ENCODE measurements at places on chromosomes 6 and 20.

DNA sequence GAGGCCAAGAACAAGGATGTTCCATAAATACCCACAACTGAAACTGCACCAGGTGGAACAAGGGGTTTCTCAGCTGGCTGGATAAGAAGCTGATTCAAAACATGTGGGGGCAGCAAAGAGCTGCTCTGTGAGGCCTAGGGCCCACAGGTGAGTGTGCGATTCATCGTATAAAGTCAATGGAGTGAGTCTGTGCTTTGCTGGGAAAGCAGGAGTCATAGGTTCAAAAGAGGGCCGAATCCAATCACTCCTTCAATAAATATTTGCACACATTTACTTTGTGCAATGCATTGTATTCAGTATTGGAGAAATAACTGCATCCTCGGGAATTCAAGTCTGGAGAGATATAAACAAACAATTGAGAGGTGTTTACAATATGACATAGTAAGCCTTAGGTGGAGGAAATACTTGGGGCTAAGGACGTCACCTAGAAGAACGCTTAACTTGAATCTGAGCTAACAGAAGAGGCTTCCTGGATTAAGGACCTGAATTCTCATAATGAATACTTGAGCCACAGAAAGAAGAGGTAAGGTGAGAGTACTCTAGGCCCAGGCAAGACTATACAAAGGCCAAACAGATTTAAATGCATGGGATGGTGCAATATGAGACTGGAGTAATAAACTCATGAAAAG, 83.7 kb upstream of the TMEM30A start:
- no peak for DNase-seq

DNA sequence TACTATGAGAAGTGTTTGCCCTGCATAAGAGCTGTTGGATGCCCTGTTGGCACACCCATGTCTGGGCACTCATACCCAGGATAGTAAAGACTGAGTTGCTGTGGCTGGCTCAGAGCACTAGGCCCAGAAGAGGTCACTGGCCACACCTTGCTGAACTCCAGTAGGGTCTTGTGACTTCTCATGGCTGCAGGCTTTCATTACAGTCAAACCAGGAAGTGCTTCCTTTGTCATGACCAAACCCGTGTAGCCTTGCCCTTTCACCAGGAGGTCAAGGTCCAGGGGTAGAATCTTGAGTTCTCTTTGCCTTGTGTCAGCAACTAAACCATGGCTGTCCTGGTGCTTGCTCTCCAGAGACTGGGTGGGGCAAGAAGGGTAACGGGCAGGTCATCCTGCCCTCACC, 49.5 kb downstream of the CD164 start:
- DNase-seq, result no peak

DNA sequence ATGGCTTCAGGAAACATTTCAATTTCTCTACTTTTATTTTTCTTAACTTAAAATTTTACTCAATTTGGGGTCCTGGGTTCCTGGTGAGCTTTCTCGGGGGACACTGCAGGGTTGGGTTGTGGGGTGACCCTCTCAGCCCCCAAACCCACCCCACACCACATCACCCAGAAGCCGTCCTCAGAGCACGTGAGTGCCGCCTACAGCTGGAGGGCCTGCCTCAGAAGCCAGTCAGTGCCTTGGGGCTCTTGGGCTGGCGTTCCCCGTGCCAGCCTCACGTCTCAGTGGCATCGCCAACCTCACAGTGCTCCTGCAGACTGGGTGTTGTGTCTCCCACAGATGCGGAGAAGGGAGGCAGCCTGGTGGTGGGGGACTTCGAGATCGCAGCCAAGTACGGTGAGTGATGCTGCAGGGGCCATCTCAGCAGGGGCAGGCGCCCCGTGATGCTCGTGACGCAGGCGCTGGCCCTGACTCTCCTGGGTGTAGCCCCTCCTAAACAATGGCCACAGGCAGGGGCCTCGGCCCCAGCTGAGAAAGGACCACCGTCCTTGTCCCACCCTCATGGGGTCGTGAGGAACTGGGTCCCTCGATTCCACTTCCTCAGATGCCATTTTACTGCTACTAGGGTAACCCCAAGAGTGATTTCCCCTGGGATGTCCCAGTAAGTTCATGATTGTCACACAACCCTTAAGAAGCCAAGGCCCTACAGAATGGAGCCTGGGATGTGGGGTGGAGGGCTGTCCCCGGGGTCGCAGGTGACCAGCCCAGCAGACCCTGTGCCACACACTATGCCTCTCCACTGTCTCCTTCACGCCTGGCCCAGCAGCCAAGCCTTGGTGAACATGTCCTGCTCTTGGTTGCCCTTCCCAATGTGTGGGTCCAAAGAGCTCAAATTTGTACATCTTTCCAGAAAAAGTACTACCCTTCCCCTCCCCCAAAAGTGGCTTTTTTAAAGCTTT, 23.8 kb upstream of the PYGB start:
- DNase-seq, result no peak

- DNase-seq, result no peak
Measured at GRCh38 chr6:22042706-22043105, 254.1 kb downstream of the PRL start.

GRCh38 chr6:85348643-85349042, 101.2 kb upstream of the NT5E start:
- DNase-seq, result no peak

DNA sequence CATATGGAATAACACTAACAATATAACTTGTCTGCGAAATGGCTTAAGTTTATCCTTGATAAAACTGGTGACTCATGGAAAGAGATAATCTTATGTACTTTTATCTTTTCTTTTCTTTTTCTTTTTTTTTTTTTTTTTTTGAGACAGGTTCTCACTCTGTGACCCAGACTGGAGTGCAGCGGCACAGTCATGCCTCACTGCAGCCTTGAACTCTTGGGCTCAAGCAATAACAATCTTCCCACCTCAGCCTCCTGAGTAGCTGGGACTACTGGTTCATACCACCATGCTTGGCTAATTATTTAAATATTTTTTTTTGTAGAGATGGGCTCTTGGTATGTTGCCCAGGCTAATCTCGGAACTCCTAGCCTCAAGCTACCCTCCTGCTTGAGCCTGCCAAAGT, 68.1 kb upstream of the SCGN start:
- no peak for DNase-seq

DNA sequence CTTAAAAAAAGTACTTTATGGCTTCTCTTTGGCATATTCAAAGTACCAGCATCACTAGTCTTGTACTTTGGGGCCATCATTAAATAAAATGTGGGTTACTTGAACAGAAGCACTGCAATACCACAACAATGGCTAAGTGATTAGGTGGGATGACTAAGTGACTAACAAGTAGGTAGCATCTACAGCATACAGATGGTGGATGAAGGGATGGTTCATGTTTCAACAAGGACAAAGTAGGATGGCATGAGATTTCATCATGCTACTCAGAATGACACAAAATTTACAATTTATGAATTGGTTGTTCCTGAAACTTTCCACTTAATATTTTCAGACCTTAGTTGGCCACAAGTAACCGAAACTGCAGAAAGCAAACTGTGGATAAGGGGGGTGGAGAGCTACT, 7.7 kb downstream of the MPC1 start:
- no peak for DNase-seq

GRCh38 chr6:81564470-81565068, 187.9 kb downstream of the TENT5A start:
- DNase-seq, result no peak

- DNase-seq, result no peak
Measured at GRCh38 chr6:2529211-2529719, 221.5 kb downstream of the MYLK4 start.

GRCh38 chr6:30100585-30101443, 12.1 kb downstream of the TRIM31 start:
- DNase-seq, result peak; percentile 6

- no peak for DNase-seq
Measured at GRCh38 chr6:5115168-5115567, 30.0 kb downstream of the PPP1R3G start.

GRCh38 chr6:169163411-169163901, 90.2 kb downstream of the THBS2 start:
- DNase-seq, result no peak

GRCh38 chr6:53375847-53376246, 27.1 kb upstream of the ELOVL5 start:
- no peak for DNase-seq
